Activated CD4-positive, CD25-positive, alpha-beta regulatory T cell treated with anti-CD3 and anti-CD28 coated beads, Interleukin-2, amount 50 U/mL, for 16 hours (primary cell): ENCODE measurements at places on chromosomes 13 and 19.
A peak's percentile ranks its signal among the peaks of the same experiment; 100 is the strongest.

- no peak for DNase-seq
Observed at GRCh38 chr13:46088821-46089562, 15.8 kb downstream of the CPB2 start.

DNA sequence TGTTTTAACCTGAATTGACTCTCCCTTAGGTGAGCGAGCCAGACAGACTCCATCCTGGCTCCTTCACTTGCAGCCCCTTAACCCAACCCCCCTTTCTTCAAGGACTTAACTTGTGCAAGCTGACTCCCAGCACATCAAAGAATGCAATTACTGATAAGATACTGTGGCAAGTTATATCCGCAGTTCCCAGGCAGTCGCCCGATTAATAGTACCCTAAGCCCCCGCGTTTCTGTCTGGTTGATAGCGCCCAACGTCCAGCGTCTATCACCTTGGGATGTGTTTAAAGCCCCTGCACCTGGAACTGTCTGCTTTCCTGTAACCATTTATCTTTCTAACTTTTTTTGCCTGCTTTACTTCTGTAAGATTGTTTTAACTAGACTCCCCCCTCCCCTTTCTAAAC, 6.2 kb downstream of the HSD17B14 start:
- DNase-seq, result no peak

DNA sequence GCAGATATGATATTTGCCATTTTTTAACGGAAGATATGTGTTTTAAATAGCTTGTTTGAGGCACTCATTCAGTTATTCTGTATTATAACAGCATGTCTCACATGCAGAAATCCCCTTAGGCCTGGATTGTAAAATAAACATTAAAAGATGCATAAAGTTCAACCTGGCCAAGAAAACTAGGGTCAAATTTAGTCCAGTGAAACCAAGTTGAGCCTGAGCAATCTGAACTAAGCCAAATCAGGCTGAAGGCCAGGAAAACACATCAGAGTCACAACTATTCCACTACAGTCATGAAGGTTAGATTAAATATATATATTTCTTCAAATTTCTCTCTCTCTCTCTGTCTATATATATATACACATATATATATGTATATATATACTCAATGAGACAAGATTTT, 504.8 kb downstream of the SLITRK1 start:
- DNase-seq, result no peak

- DNase-seq, result no peak
Observed at GRCh38 chr19:44745341-44745831, 3.1 kb upstream of the BCL3 start.

GRCh38 chr13:103876571-103876970, 810.4 kb upstream of the SLC10A2 start:
- DNase-seq, result no peak

DNA sequence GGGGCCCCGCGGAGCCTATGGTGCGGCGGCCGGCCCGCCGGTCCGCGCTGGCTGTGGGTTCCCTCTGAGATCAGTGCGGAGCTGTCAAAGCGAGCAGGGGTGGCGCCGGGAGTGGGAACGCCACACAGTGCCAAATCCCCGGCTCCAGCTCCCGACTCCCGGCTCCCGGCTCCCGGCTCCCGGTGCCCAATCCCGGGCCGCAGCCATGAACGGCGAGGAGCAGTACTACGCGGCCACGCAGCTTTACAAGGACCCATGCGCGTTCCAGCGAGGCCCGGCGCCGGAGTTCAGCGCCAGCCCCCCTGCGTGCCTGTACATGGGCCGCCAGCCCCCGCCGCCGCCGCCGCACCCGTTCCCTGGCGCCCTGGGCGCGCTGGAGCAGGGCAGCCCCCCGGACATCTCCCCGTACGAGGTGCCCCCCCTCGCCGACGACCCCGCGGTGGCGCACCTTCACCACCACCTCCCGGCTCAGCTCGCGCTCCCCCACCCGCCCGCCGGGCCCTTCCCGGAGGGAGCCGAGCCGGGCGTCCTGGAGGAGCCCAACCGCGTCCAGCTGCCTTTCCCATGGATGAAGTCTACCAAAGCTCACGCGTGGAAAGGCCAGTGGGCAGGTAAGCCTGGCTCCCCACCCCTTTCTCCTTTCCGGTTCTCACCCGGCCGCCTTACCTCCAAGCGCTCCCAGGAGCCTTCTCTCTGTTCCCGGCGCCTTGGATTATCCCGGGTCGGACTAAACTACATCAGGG, at the start of gene PDX1:
TSS of gene PDX1 (plus strand) at position 67 of the 743 bp plus-strand sequence. CDS start at position 206, 139 bp downstream.
- DNase-seq, result no peak

DNA sequence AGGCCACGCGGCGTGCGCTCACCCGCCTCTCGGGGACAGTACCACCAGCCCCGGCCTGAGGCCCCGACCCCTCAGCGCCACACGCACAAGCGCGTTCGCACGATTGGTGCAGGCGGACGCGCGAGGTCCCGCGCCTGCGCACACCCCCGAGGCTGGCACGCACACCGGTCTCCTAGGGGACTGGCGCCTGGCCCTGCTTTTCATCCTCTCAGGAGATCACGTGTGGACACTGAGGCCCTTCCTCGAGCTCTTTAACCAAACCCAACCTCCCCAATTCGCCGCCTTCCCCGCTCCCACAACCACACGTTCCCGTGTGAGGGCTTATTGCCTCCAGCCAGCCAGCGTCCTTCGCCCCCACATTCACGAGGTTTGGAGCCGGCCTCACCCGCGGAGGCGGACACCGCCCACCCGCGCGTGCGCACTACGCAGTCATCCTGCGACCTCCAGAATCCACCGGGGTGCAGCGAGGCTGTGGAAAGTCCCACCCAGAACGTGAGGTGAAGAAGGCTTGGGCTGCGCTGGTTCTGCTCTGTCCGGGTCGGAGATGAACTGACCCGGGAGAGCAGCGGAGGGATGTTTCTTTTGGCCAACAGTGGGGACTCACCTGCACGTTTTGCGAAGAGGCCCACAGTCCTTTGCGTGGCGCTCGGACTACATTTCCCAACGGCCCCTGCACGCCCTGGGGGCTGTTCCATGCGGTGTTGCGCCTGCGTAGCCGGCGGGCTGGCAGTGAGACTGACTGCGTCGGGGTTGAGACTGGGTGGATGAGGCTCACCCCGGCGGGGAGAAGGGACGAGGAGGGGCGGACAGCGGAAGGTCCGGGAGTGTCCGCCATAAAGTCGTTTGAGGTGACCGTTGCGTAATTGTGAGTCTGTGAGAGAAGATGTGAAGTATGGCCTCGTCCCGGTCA, 539 bp upstream of the ZNF667 start:
- DNase-seq, result peak; percentile 10

DNA sequence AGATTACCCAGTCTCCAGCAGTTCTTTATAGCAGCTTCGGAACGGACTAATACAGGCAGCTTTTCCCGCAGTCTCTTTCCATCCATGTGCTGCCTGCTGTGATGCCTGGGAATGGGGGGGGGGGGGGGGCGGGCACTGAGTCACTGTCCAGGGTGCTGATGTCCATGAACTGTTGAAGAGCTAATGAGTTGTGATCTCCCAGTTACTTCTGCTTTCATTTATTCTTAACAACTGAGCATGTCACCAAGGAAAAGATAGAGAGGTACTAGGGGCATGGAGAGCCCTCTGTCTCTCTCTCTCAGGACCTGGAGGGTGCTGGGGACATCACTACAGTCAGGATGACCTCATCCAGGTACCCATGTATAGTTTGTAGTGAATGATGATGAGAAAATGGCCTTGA, 20.3 kb upstream of the CEACAM1 start:
- DNase-seq, result no peak

GRCh38 chr19:34217952-34218817, 36.2 kb upstream of the GARRE1 start:
- DNase-seq, result peak; percentile 26

DNA sequence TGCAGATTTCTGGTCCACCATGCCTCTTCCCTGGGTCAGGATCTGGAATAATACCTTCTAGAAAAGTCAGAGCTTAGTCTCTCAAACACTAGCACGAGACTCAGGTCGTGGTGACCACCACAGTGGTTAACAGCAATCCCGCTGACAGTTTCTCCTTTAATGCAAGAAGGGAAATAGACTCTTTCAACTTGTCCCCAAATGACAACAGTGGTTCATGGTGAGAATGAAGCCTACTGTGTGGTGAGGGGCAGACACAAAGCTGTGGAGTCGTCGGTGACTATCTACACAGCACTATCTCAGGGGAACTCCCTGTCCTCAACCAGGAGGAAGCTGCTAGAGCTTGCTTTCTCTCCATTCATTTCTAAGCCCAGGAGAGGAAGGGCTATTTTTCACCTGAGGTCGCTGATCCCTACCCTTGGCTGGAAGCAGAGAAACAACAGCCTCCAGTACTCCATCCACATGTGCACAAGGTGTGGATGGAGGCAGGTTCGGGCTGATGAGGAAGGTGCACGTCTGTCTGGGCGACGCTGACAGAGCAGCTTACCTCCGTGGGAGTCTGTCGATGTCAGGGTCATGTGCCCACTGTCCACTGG, 72.4 kb downstream of the STK24 start:
- no peak for DNase-seq

DNA sequence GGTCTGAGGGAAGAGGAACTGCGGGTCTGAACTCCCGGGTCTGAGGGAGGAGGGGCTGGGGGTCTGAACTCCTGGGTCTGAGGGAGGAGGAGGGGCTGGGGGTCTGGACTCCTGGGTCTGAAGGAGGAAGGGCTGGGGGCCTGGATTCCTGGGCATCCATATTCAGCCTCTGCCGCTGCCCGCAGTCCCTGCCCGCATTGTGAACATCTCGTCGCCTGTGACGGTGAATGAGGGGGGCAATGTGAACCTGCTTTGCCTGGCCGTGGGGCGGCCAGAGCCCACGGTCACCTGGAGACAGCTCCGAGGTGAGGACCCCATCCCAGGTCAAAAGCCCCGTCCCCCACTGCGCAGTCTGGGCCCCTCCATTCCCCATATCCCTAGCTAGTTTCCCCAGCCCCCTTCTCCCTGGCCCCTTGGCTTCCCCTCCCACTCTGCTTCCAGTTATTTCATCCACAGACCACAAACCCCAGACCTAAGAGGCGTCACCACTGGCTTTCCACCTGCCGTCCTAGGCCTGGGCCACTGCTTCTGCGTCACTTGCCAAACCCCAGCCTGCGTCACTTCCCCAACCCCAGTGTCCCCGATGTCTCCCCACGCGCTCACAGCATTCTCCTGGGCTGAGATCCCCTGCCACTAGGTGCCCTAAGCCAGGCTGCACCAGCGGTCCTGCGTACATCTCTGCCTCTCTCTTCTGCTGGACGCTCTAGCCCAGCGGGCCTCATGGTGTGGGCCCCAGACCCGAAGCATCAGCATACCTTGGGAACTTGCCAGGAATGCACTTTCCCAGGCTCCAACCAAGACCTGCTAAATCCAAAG, 13.9 kb downstream of the IGLON5 start:
- no peak for DNase-seq

- no peak for DNase-seq
Observed at GRCh38 chr13:97279913-97280312, 57.8 kb downstream of the MBNL2 start.

GRCh38 chr19:35206379-35206778, 22.2 kb downstream of the FAM187B start:
- DNase-seq, result peak; percentile 39

- no peak for DNase-seq
Observed at GRCh38 chr19:35828692-35829301, 16.2 kb upstream of the PRODH2 start.

GRCh38 chr19:52590728-52591127, 20.6 kb downstream of the ZNF701 start:
- DNase-seq, result no peak

DNA sequence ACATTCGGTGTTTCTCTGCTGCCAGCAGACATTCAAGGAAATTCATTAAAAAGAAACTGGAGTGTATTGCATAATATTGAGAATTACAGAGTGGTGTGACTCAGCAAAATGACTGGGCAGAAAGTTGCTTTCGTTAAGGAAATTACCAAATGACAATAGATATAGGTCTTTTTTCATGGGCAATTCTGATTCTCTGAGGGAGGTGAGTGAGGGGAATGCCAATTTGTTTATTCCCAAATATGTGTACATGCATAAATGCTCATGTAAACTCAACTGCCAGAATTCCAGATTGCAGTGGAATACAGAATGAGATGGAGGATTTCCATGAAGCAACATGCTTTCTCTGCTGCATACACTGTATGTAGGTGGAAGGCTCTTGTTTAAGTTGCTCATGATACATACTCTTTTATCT, 1730.1 kb downstream of the SLITRK5 start:
- DNase-seq, result no peak

DNA sequence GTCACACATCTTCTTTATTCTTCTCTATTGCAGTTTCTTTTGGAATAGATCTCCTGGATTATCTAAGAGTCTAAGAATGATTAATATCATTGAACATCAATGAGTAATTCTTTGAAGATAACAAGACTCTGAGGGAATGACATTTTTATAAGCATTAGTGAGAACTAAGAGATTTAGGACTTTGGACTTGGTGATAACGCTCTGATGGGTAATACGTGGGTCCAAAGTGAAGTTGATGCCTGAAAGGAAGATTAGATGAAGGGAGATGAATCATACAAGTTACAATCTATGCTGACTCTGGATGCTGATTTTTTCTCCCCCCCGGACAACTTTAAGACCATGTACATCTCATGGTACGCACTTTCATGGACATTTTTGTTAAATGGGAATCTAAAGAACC, 364.5 kb downstream of the GPC5 start:
- DNase-seq, result no peak

- DNase-seq, result no peak
Observed at GRCh38 chr13:22080832-22081231, 410.0 kb downstream of the FGF9 start.

- DNase-seq, result no peak
Observed at GRCh38 chr13:32045982-32046785, 14.6 kb downstream of the FRY start.

- DNase-seq, result no peak
Observed at GRCh38 chr19:35756377-35757230, at the start of gene HSPB6. TSS of gene HSPB6 (minus strand) at chr19:35757029. CDS start at chr19:35757008, 21 bp downstream.

- DNase-seq, result no peak
Observed at GRCh38 chr19:1312767-1313694, 27.4 kb downstream of the EFNA2 start.

- no peak for DNase-seq
Observed at GRCh38 chr19:49338023-49338677, 2.9 kb downstream of the CD37 start.

DNA sequence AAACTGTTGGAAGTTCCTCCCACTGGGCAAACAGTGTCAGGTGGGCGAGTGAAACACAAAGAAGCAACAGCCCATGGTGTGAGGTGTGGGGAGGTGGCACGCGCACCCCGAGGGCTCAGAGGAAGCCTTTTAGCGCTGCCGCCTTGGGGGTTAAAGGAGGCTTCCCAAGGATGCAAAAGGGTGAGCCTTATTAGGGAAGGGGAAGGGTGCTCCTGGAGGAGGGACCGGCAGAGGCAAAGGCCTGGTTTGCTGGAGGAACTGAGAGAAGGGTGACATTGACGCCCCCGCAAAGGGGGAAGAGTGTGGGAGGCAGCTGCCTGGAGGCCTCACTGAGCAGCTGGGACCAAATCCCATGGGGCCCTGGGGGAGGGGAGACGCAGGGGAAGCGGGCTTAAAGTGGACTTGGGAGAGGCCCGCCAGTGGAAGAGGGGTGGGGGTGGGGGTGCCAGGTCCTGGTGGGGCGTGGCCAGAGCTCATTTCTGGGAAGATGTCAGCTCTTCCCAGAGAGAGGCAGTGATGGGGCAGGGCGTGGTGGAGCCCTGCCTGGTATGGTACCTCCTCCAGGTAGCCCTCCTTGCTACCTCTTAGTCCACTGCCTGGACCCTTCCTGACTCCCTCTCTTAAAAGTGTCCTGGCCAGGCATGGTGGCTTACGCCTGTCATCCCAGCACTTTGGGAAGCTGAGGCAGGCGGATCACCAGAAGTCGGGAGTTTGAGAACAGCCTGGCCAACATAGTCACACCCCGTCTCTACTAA, 12.0 kb upstream of the FCHO1 start:
- no peak for DNase-seq
